ENCODE measurements at places on chromosomes 6 and 20.

GRCh38 chr6:149328083-149328482 lies 10.6 kb downstream of the TAB2 start:
- no peak for DNase-seq

DNA sequence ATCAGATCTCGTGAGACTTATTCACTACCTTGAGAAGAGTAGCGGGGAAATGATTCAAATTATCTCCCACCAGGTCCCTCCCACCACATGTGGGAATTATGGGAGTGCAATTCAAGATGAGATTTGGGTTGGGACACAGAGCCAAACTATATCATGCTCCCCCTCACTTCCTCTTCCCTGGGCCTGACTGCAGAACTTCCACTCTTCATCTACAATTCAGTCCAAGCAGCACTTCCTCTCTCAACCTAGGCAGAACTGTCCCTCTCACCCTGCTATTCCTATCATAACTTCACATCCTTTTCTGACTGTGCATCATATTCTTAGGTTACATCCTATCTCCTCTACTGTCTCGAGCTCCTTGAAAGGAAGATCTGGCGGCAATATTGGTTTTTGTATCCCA lies 184.0 kb upstream of the HDDC2 start:
- no peak for DNase-seq

DNA sequence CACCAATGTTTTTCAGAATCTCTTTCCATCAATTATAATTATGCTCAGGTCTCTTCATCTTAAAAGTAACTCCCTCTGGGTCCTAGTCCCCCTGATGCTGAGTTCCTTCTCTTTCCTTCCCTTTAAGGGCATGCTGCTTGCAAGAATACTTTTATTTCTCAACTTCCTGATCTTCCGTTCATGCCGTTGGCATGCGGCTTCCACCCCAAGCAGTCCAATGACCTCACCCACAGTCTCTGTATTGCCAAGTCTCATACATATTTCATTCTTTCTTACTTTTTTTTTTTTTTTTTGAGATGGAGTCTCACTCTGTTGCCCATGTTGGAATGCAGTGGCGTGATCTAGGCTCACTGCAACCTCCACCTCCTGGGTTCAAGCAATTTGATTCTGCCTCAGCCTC lies 83.5 kb downstream of the NDUFAF5 start:
- DNase-seq = no peak

- no peak for DNase-seq
Measured at GRCh38 chr6:106460481-106460880, 100.0 kb downstream of the CRYBG1 start.

- DNase-seq = no peak
Measured at GRCh38 chr6:52667572-52667971, 3.3 kb upstream of the TMEM14A start.

GRCh38 chr6:20996099-20996498 lies 461.8 kb downstream of the CDKAL1 start:
- no peak for DNase-seq

DNA sequence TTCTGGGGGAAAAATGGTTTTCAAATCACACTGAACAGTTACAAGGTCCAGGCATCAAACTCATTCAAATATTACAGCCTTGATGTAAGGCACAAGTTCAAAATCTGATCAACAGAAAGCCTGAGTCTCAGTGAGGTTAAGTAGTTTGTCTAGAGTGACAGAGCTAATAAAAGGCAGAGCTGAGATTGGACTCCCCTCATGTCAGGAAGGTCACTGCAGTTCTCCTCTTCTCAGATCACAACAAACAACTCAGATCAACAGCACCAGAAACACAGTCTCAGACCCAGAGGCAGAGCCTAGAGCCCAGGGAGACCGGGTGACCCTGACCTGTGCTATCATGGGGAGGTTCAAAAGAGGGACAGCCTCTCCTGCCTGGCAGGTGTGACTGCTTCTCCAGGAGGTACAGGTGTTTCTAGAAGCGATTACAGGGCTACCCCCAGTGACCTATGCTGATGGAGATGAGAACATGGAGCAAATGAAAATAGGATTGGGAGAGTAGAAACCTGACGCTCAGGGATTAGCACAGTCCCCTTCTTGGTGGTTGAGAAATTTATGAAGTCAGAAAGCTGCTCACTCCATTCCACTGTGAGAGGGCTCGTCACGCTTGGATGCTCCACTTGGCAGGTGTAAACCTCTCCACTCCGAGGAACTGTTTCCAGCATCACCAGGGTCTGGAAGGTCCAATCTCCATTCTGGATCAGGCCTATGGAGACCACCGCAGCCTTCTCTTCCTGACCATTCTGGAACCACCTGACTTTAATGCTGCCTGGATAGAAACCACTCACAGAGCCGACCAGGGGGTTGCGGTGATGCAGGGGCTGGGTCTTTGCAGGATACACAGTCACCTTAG lies 24.3 kb upstream of the HLA-DRB5 start:
- DNase-seq = no peak

- no peak for DNase-seq
Measured at GRCh38 chr6:56255349-56255748, 8.0 kb upstream of the COL21A1 start.

GRCh38 chr20:61933951-61934715 lies 131.5 kb downstream of the TAF4 start:
- no peak for DNase-seq

- DNase-seq = no peak
Measured at GRCh38 chr6:122412001-122412400, 12.5 kb downstream of the HSF2 start.

- DNase-seq = no peak
Measured at GRCh38 chr6:163702736-163703135, 288.2 kb downstream of the QKI start.

GRCh38 chr6:47524136-47524845 lies 46.7 kb downstream of the CD2AP start:
- no peak for DNase-seq

- DNase-seq = no peak
Measured at GRCh38 chr20:9572670-9573069, 58.3 kb downstream of the LAMP5 start.

- no peak for DNase-seq
Measured at GRCh38 chr20:63317061-63317460, 24.1 kb downstream of the COL20A1 start.

DNA sequence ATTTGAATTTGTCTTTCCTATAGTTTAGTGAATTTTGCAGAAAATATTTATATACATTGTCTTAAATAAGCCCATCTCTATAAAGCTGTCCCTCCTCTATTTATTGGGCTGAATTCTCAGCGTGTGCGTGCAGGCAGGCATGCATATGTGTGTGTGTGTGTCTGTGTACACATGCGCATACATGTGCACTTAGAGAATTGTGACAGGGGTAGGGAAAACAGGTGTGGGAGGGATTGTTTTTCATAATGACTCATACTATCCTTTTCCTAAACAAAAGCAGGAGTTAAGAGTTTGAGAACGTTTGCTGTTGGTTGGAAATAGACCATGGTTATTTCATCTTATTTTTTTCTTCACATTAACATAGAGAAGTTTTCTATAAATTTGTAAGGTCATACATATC lies 43.4 kb upstream of the FABP7 start:
- DNase-seq = no peak

DNA sequence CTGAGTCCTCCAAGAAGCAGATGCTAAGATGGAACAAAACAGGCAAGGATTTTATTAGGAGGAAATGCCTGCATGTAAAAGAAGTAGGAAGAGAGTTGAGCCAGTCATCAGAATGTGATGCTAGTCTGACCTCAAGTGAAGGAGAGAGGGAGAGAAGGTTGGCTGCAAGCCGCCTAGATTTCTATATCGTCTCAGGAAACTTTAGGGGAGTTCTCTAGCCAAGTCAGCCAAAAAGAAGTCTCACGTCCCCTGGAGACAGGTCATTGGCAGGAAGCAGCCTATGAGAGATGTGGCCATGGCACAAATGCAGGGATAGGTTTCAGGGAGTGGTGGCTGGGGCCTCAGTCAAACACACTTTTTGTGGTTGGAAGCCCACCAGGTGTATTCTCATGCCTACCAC lies 378.0 kb downstream of the CD109 start:
- no peak for DNase-seq

DNA sequence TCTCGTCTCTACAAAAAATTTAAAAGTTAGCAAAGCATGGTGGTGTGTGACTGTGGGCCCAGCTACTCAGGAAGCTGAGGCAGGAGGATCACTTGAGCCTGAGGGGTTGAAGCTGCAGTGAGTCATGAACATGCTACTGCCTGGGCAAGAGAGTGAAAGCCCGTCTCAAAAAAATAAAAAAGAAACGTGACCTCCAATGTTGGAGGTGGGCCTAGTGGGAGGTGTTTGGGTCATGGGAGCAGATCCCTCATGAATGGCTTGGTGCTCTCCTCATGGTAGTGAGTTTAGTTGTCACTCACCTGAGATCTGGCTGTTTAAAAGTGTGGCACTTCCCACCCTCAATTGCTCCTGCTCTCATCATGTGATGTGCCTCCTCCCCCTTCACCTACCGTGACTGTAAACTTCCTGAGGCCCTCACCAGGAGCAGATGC lies 24.3 kb downstream of the RBL1 start:
- DNase-seq = no peak

- no peak for DNase-seq
Measured at GRCh38 chr20:16729080-16729479, 746 bp upstream of the SNRPB2 start.

DNA sequence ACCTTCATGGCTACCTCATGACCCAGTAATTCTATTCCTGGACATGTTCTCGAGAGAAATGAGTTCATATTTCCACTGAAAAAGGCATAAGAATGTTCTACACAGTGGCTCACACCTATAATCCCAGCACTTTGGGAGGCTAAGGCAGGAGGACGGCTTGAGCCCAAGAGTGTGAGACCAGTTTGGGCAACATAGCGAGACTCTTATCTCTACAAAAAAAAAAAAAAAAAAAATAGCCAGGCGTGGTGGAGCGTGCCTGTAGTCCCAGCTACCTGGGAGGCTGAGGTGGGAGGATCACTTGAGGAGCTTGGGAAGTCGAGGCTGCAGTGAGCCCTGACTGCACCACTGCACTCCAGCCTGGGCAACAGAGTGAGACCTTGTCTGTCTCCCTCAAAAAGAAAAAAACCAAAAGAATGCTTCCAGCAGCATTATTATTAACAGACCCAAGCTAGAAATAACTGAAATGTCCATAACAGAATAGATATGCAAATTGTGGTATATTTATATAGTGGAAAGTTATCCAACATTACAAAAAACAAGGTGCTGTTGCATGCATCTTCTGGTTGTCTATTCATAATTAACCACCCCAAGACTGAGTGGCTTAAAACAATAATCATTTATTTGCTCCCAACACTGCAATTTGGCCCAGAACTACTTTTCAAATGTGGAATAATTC lies 9.4 kb upstream of the RAB44 start:
- DNase-seq = no peak

All from activated naive CD4-positive, alpha-beta T cell (primary cell).